ENCODE measurements at places on chromosomes 13 and 19.

- peak; percentile 9 for DNase-seq
Observed at GRCh38 chr19:52992109-52993004, 21.4 kb upstream of the ERVV-1 start.

GRCh38 chr19:34120846-34121639 is 51.3 kb upstream of the LSM14A start:
- DNase-seq, result peak; percentile 48

GRCh38 chr19:23789246-23789645 is 30.6 kb upstream of the ZNF681 start:
- no peak for DNase-seq

- DNase-seq, result peak; percentile 47
Observed at GRCh38 chr13:100234524-100235136, 145.7 kb downstream of the PCCA start.

- peak; percentile 95 for DNase-seq
Observed at GRCh38 chr19:42244347-42245220, 2.2 kb upstream of the GSK3A start.

- peak; percentile 61 for DNase-seq
Observed at GRCh38 chr19:16435999-16436650, 35.6 kb downstream of the EPS15L1 start.

- DNase-seq, result no peak
Observed at GRCh38 chr19:3748965-3749364, 12.5 kb downstream of the APBA3 start.

- DNase-seq, result peak; percentile 67
Observed at GRCh38 chr13:30696278-30697176, 38.8 kb upstream of the ALOX5AP start.

GRCh38 chr13:47503475-47503874 is 497.6 kb downstream of the SUCLA2 start:
- no peak for DNase-seq

GRCh38 chr13:29750183-29750530 is 100.3 kb downstream of the UBL3 start:
- DNase-seq, result no peak

GRCh38 chr13:101401196-101401595 is 15.1 kb downstream of the NALCN start:
- no peak for DNase-seq

DNA sequence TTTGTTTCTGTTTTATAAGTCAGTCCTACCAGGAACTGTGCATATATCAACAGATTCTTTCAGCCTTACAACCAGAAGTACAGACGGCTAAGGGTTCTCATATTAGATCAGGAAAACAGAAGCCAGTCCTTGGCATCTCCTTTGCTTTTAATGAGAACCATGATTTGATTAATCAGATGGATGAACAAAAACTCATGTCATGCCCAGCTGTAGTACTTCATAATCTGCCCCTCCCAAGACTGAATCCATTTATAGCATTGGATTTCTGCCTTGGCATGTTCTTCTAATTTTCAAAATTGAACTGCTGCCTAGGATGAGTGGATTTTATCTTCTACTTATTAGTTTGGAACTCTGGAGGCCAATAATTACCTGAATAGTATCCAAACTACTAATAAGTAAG is 617.2 kb downstream of the SLITRK5 start:
- no peak for DNase-seq

DNA sequence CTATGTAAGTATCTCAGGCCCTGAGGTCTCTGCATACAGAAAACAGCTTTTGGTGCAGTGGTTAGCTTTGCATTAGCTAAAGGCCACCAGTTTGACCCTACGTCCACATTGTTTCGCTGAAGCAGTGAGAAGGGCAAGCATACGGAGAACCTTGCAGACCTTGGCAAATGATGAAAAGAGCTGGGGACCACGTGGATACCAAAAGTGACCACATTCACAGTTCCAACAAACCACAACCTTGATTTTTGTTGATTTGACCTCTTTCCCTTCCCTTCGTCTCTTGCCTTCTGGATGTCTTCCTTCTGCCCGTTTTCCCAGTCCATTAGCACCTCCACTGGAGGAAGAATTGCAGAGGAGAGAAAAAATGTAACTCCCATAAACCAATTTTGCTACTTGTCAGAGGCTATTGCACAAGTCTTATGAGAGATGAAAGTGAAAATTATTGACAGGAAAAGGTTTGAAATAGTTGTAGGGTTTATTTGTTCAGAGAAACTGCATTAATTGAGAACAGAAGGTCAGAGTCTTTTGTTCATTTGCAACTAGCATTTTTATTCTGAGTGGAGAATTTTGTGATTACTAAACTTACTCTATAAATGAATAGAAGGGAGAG is 293.9 kb upstream of the HTR2A start:
- peak; percentile 87 for DNase-seq

DNA sequence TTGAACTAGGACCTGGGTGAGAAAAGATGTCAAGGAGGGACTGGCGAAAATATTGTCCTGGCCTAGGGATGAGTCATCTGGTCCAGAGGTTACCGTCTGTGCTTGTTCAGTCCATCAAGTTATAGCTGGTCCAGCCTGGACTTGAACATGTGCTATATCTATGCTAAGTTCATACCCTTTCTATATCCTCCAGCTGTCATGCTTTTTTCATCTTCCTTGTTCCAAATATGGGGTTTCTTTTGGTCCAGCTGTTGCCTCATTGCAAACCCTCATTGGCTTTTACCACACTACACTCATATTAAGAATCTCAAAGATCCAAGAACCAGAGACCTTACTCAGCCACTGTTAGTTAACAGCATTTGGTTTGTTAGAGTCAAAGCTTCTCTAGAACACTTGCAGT is 19.1 kb upstream of the KLF12 start:
- no peak for DNase-seq

GRCh38 chr13:30702006-30702405 is 33.3 kb upstream of the ALOX5AP start:
- DNase-seq, result no peak

DNA sequence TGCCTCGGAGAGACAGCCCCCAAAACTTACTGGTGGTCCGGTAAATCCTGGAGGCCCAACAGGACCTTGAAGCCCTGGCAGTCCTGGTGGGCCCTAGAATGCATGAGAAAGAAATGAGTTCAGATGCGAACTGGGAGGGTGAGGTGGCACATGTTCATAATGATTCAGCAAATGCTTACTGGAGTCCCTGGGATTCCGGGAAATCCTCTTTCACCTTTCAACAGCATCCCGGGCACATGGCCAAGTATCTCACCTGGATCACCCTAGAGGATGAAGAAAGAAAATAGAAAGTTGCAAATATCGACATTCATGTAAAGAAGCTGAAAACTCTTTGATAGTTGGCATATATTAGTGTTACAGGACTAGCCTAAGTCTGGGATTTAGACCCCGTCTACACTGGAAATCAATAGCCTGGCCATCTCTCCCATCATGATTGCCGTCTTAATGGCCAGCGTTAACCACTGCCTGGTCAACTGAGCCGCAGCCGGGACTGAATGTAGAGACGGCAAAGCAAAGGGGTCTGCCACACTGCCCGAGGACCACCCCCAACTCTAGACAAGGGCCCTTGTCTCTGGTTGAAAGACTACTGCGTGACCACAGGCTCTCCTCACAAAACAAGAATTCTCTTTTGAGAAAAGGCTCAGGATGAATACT is 96.9 kb downstream of the COL4A1 start:
- no peak for DNase-seq

GRCh38 chr13:76936763-76937162 is 11.5 kb upstream of the ACOD1 start:
- no peak for DNase-seq

DNA sequence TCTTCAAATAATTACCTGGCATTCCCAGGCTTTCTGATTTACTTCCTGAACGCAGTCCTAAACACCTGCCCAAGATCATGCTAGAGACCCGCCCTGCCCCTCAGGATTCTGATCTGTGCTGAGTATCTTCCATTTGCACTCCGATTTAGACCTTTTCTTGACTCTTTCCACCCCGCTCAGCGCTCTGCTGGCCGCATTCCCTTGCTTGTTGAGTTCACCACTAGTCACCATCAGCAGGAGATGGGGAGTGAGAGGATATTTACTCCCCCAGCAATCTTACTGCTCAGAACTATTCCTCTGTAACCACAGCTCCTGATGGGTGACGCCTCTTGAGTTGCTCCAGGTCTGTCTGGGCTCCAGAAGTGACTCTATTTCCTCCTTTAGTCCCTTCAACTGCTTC is 419.4 kb upstream of the MIR17HG start:
- DNase-seq, result no peak

DNA sequence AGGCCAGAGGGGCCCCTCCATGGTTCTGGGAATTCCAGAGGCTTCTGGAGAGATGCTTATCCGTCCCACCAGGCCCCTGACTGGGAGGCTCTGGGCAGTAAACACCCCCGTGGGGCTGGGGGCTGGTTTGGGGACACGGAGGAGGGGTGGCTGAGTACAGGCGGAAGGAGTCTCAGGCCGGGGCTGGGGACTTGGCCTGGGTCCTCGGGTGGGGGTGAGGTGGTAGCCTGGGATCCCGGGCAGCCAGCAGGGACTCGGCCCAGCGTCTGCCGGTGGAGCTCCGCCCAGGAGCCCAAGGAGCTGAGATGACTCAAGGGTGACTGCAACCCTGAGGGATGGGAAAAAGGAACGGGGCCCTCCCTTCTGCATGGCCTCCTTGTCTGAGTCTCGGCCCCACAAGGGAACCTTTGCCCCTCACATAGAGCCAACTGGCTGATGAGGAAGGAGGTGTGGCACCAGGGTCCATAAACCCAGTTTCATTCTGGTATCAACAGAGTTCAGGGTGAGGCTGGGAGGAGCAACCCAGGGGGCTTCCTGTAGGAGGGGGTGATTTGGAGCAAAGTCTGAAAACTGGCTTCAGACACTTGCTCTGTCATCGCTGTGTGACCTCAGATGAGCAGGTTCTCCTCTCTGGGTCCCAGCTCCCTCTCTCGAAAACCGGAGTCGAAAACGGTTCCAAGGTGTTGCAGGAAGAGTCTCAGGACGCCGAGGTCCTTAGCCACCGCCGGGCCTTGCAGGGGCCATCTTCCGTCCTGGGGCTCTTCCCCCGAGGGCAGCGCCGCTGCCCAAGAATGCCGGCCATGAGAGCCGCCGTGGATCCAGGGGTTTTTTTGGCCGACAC is 809 bp downstream of the MISP start:
- peak; percentile 81 for DNase-seq

- no peak for DNase-seq
Observed at GRCh38 chr13:113327766-113328471, 30.9 kb downstream of the LAMP1 start.

DNA sequence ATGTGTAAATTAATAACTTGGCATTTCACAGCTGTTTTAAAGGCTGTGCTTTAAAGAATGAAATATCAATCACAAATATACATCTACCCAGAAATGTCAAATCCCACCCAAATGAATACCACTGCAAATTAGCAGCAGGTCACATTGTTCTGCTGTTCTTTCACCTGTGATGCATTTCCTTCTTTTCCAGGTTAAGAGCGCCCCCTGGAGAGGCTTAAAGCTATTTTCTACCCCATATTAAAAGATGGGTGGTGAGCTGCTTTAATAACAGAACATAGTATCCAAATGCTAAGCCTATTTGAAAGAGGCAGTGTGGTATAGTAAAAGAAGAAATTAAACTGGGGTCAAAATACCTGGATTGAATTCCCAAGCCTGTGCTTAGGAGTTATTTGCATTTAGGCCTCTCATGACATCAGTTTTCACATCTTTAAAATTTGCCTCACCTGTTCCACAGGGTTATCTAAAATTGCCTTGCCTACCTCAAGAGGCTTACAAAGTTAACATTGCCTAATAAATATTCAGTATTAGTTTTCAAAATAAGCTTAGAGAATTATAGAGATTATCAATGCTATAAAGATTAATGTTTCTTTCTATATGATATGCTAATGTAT is 396.9 kb upstream of the SLITRK5 start:
- DNase-seq, result peak; percentile 70

DNA sequence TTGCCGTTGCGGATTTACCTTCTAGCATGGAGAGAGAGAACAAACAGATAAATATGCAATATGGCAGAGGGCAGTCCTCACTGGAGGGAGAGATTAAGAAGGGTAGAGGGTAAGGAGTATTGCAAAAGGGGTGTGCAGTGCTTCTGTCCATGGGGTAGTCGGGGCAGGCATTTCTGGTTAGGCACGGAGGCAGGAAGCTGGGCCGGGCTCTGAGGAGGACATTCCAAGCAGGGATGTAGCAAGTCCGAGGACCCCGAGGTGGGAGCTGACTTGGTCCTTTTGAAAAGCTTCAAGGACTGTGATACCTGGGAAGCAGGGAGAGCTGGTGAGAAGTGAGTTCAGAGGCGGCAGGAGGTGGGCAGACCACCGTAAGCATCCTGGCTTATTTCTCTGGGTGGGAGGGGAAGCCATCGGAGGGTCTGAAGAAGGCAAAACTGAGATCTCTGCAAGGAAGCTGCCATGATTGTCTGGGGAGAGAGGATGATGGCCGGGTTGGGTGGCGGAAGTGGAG is 214.9 kb downstream of the FGF9 start:
- no peak for DNase-seq

GRCh38 chr19:5074407-5074806 is 105.5 kb downstream of the KDM4B start:
- no peak for DNase-seq

DNA sequence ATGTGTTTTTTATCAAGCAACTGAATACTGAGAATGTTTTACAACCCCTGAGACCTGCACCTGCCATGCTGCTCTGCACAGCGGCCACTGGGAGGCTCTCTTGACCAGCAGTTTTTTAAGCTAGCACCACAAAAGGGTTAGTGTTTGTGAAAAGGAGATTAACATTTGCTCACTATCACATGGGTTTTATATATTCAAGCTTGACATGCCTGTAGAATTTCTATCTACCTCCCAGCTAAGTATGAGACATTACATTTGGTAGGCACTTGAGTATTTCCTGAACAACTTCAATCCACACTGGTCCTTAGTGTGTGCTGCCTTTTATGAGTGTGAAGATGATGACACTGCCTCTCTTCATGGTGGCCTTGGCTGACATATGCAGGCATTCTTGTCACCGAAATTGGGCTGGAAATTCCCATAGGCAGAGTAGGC is 1238.9 kb downstream of the UQCRFS1 start:
- peak; percentile 24 for DNase-seq

- no peak for DNase-seq
Observed at GRCh38 chr19:34278783-34279182, 24.4 kb downstream of the GARRE1 start.

- DNase-seq, result peak; percentile 24
Observed at GRCh38 chr19:53463263-53463662, 4.3 kb upstream of the ZNF813 start.

GRCh38 chr13:93220073-93220472 is 6.5 kb upstream of the GPC6 start:
- no peak for DNase-seq

DNA sequence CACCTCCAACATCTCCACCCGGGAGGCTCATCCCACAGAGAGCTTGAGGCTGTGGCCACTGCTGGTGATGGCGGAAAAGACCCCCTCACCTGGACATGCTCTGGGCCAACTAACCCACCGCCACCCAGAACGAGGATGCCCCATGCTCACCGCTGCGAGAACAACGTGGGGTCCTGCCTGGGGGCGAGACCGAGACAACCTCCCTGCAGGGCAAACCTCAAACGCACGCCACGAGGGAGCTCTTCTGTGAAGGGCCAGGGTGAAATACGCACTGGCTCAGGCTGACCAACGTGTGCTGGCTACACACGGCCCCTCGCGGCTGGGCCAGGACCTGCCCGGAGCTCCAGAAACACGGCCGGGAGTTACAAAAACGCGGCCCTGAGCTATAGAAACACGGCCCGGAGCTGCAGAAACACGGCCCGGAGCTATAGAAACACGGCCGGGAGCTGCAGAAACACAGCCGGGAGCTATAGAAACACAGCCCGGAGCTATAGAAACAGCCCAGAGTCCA is 19.0 kb upstream of the PLPP2 start:
- DNase-seq, result peak; percentile 74

Measured in astrocyte of the spinal cord (primary cell).